GM12865 (cell line): ENCODE measurements at places on chromosomes 7 and 10.

GRCh38 chr7:101702362-101702850 is 73.3 kb upstream of the MYL10 start:
- no peak for DNase-seq

DNA sequence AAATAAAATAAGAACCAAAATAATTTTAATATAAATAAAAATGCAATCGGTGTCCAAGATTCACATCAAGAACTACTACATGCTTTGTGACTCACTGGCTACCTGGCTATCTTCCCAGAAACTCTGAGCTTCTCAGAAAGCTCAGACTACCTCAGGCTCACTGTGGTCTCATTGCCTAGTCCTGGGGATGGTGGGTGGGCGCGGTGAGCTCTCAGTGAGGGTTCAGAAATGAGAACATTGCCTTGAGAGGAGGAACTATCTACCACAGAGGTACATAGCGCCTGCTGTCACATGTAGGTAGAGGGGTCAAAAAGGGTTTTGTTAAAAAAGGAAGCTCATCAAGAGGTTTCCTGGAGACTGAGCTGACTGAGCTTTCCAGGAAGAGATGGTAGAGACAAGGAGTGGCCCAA is 108.0 kb downstream of the WDFY4 start:
- no peak for DNase-seq

- no peak for DNase-seq
Measured at GRCh38 chr10:9045311-9045710, 990.8 kb downstream of the GATA3 start.

DNA sequence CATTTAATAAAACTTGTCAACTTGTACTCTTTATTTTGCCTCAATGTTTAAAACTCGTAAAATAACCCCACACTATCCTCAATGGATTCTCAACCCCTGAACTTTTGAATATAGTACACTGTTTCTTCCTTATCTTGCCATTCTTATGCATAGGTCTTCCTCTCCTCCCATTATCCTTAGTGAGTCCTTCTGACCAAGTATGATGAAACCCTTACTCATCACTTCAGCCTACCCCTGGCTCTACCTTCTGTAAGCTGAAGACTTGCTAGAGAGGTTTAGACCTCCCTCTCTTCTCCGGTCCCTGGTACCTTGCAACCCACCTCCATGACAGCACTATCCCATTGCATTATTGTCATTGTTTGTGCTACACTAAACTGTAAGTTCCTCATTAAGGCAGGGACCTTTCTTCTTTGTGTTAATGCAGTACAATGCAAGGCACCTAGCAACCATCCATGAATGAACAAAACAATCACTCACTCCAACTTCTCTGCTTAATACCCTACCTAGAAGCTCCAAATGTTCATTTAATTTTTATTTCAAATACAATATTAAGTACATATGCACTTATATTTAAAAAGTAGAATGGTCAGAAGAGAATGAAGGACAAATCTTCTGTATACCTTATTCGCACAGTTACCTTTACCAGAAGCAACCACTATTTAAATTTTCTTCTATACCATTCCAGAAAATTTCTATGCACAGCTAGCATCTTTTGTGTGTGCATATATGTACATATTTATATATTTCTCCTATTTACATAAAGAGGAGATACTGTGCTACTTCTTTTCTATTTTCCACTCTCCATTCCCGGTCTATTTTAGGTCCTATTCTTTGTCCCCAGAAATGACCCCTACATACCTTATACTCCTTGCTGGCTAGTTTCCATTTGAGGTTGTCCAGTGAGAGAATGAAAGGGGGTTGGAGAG is 77.5 kb downstream of the SLC16A9 start:
- DNase-seq, result no peak

DNA sequence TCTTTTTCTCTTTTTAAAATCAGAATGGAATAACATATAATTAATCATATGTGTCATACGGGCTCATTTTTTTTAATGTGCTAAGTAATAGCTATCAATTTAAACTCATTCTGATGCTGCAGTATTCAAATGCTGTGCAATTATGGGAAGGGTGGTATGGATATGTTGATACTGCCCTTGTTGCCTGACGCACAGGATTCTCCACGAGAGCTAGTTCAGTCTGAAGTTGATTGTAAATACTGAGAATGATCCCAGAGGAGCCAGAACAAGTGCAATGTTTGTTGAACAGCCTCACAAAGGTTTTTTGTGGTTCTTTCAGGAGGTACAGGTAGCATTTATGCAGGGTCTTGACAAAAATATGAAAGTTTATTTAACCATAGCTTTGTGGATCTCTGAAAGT is 13.4 kb downstream of the NPY start:
- DNase-seq, result no peak

- DNase-seq, result no peak
Measured at GRCh38 chr10:78805176-78805575, 263.6 kb upstream of the ZMIZ1 start.

GRCh38 chr10:130337696-130338635 is 201.8 kb downstream of the GLRX3 start:
- no peak for DNase-seq

- no peak for DNase-seq
Measured at GRCh38 chr10:17199351-17199804, 2.1 kb downstream of the TRDMT1 start.

GRCh38 chr7:132784406-132784805 is 208.1 kb upstream of the PLXNA4 start:
- DNase-seq, result no peak

- DNase-seq, result peak; percentile 58
Measured at GRCh38 chr10:124641282-124642087, 102.7 kb downstream of the FAM53B start.

- DNase-seq, result no peak
Measured at GRCh38 chr10:105010411-105011121, 369.5 kb downstream of the SORCS3 start.

DNA sequence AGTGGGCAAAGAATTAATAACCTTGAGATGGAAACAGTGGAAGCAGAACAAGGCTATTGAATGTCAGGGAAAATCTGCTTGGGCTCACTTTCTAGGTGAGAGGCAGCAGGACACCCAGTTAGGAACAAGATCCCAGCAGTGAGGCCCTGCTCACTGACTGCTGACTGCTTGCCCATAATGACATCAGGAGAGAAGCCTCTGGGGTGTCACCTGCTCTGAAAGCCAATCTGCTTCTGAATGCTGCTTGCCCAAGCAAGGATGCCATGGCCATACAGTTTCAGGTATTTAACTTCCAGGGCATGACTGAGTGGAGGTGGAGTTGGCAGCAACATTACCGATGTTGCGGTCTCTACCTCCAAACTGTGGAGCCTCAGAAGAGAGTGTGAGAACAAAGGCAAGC is 11.7 kb upstream of the WAPL start:
- DNase-seq, result no peak

- DNase-seq, result no peak
Measured at GRCh38 chr7:105825371-105825770, 51.0 kb downstream of the ATXN7L1 start.

DNA sequence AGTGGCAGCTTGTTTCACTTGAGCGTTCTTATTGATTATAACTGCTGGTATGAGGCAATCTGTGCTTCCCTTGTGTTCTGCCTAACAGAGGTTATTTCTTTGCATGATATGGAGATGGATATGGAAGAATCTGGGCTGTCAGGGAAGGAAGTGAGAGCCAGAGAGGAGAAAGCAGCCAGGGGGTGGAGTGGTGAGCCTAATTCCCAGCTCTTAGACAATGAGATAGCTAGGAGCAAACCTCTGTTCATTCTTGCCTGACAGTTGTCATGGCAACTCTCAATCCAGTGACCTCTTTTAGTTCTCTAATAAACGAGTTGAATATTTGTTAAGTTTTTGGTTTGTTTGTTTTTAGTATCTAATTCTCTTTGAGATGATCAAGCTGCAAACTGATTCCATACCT is 214.3 kb downstream of the NRG3 start:
- no peak for DNase-seq

- no peak for DNase-seq
Measured at GRCh38 chr10:109958059-109958458, 34.7 kb upstream of the XPNPEP1 start.

- peak; percentile 37 for DNase-seq
Measured at GRCh38 chr7:28480595-28480994, 68.3 kb downstream of the CREB5 start.

DNA sequence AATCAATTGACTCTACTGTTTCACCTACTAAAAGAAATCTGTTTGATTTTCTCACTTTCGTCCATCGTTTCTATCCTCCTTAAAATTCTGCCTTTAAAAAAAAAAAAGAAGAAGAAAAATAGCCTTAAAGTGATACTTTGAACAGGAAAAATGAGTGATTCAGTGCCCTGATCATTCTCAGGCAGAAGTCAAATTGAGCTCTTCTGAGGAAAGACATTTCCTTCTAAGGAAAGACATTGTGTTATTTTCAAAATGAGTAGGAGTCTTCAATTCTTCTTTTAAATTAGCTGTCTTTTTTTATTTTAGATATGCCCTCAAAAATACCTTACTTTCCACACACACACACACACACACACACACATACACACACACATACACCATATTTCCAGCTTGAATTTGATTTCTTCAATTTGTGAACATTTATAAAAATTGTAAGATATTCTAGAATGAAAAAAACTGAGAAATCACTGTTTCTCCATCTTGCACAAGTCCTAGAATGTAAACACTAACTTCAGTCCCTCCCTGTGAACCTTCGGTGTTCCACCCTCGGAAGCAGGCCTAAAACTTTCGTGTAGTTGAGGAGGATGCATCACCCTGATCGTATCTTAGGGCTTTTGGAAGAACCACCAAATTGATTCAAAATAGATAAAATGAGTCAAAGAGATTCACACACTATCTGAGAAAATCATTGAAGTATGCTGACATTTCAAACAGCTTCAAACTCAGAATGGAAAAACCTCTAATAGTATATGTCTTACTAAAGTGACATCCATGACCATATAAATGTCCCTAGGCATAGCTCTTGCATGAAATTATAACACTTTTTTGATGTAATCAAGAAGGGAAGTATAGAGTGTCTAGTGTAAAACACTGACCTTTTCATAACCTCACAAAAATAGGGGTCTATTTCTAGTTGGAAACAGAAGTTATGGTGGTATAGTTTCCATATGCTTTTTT is 270.8 kb downstream of the GATA3 start:
- DNase-seq, result no peak

GRCh38 chr10:118239236-118239630 is 102.9 kb downstream of the FAM204A start:
- no peak for DNase-seq

- peak; percentile 88 for DNase-seq
Measured at GRCh38 chr10:11246752-11247467, 229.2 kb downstream of the CELF2 start.

- DNase-seq, result no peak
Measured at GRCh38 chr10:18235477-18235876, 95.3 kb downstream of the CACNB2 start.

- DNase-seq, result no peak
Measured at GRCh38 chr10:123754123-123754522, 88.0 kb downstream of the GPR26 start.

DNA sequence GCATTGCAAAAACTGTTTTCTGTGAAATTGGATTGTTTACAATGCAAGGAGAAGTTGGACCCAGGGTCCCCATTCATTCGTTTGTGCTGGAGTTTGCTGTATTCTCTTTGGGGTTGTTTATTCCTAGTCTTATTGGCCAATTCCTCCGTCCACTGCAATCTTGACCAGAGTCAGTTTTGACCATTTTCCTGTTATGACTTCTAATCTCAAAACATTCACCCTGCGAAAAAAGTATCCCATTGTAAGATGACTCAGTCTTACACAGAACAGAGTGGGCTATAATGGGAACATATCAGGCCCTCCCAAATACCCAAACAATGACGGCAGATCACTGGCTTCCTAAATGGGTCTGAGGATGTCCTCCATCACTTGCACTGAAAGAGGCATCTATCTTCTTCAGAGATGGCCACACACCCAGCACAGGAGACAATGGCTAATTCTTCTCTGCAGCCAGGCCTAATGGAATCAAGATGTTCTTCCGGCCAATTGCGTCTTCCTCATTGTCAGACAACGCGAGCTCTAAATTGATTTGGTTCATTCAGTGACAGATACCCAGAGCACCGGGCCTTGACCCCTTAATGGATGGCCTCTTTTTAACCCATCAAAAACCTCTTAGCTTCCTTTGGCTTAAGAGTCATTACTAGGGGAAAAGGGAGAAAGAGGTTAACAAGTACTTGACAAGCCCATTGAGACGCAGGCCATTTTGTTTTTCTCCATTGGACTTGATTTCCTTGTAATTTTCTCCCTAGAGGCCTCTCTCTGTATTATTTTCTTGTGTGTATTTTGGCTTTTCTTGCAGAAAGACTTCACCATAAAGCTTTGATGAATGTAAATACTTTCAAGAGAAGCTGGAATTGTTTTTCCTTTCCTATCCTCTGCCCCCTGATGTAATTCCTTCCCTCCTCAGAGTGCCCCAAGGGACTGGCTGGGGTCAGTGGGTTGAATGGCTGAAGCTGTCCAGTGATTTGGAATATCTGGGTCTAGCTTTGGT is 129.6 kb downstream of the PRPF18 start:
- no peak for DNase-seq

DNA sequence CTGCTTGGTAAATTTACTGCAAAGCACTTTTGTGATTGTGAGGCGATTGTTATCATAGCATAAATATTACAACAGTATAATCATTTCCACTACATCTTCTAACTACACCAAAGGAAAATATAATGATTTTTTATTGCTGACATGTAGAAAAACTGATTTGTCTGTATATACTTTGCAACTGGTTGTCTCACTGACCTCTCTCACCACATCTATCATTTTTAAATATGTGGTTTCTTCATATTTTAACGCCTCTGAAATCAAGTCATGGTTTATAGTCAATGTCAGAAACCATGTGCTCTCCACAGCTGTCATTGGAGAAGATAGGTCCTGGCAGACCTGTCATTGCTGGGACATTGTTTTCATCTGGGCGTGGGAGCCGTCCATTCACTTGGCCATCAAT is 315.4 kb upstream of the KLF6 start:
- DNase-seq, result no peak

- peak; percentile 5 for DNase-seq
Measured at GRCh38 chr7:121126801-121127534, 138.5 kb downstream of the CPED1 start.

GRCh38 chr7:78279032-78279431 is 480.5 kb downstream of the PHTF2 start:
- no peak for DNase-seq

DNA sequence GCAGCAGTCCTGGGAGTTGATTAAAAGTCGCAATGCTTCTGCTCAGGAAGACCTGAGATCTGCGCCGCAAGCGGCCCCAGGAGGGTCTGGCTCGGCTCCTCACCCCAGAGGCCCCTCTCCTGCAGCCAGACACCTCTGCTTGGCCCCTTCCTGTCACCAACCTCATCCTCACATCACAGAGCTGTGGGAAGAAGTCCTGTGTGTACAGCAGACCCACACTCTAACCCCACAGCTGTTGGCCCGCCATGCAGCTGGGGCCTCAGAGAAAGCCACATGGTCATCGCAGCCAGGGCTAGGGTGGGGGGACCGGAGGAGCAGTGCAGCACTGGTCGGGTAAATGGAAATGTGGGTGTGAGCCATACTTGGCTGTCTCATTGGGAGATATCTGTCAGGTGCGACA is 97.7 kb downstream of the RGS10 start:
- DNase-seq, result no peak

DNA sequence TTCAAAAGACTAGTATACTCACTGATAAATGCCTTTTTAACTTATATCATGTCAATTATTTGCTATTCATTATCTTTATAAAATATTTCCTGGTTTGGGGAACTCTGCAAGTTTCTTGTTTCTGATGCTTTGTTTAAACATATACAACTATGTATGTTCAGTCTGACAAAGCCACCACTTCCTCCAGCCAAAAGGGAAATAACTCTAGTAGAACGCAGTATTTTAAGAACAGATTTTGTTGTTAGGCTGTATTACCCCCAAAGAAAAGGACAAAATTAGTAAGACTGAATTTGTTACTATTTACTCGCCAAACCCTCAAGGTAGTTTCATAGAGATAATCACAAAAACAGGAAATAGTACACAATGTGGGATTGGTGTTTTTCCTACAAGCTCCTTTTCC is 78.9 kb downstream of the LRRTM3 start:
- no peak for DNase-seq
